ENCODE measurements at places on chromosomes 5 and 9. TPM values are rescaled to one million over a fixed set of nuclear protein-coding genes. Genes with fewer than 3 reads are reported as not detected.

ANKRD18A gene
- total RNA-seq = not detected

PTPN3 gene
- total RNA-seq = 2.7 TPM

HMGCS1 gene
- total RNA-seq = 18.4 TPM

KIF3A gene
- total RNA-seq = 7.4 TPM

GFI1B gene
- not detected for total RNA-seq

C9orf50 gene
- total RNA-seq = not detected

PCDHGB6 gene
- total RNA-seq = 3.5 TPM

CCDC192 gene
- not detected for total RNA-seq

PCA3 gene
- not detected for total RNA-seq

OR1Q1 gene
- 0.08 TPM for total RNA-seq

HSD17B3 gene
- total RNA-seq = not detected

PCDHGB1 gene
- total RNA-seq = 2.4 TPM

RNF180 gene
- 7.4 TPM for total RNA-seq

TIGD6 gene
- 8.3 TPM for total RNA-seq

ADRB2 gene
- 1.1 TPM for total RNA-seq

PCSK1 gene
- total RNA-seq = 1.6 TPM

TAF11L10 gene
- not detected for total RNA-seq

CFAP77 gene
- not detected for total RNA-seq

C5orf22 gene
- total RNA-seq = 8.8 TPM

IFNA2 gene
- total RNA-seq = not detected

NRARP gene
- 0.30 TPM for total RNA-seq

NR2F1-AS1 gene
- 24.2 TPM for total RNA-seq

SPINK1 gene
- total RNA-seq = 0.68 TPM
